T-helper 1 cell (primary cell): ENCODE measurements at places on chromosomes 3 and 15.

- DNase-seq, result peak; percentile 46
Measured at GRCh38 chr15:79872358-79873017, 24.3 kb downstream of the MTHFS start.

DNA sequence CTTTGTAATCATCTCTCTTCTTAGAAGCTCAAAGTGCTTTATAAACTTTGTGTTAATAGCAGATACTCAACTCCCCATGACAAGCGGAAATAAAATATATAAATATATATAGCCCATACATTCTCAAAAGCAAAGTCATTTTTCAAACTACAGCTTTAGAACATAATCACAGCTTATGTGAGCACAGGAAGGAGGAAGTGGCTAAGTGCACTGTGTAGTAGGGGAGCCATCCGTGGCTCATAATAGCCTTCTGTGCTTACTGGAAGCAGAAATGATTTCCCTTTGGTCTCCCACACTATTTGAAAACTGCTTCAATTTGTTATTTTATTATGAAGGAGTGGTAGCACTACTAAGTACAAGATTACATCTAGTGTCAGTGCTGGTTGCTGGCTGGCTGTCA is 151.4 kb upstream of the ARL6 start:
- DNase-seq, result no peak

DNA sequence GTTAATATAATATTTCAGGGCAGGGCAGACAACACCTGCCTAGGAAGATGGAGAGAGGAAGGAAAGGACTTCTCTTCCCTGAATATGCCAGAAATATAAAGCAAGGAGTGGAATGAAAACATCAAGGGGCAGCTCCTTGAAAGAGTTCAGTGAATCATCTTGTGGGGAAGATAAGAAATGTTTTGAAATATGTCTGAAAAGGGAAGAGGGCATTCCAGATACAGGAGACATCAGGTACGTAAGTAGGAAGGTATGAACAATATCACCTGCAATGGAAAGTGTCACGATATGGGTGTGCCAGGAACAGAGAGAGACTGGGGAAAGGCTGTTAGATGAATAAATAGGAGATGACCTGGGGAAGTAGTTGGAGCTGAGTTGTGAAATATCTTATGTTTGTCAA is 75.8 kb upstream of the WDR72 start:
- DNase-seq, result no peak

GRCh38 chr3:197025736-197026480 is 3.7 kb downstream of the MELTF start:
- DNase-seq, result no peak
